ENCODE measurements at places on chromosomes 12 and 14.

- no peak for DNase-seq
Measured at GRCh38 chr14:31952573-31952972, 124.5 kb upstream of the ARHGAP5 start.

GRCh38 chr14:101518611-101519473 is 42.5 kb upstream of the DIO3 start:
- DNase-seq: no peak

DNA sequence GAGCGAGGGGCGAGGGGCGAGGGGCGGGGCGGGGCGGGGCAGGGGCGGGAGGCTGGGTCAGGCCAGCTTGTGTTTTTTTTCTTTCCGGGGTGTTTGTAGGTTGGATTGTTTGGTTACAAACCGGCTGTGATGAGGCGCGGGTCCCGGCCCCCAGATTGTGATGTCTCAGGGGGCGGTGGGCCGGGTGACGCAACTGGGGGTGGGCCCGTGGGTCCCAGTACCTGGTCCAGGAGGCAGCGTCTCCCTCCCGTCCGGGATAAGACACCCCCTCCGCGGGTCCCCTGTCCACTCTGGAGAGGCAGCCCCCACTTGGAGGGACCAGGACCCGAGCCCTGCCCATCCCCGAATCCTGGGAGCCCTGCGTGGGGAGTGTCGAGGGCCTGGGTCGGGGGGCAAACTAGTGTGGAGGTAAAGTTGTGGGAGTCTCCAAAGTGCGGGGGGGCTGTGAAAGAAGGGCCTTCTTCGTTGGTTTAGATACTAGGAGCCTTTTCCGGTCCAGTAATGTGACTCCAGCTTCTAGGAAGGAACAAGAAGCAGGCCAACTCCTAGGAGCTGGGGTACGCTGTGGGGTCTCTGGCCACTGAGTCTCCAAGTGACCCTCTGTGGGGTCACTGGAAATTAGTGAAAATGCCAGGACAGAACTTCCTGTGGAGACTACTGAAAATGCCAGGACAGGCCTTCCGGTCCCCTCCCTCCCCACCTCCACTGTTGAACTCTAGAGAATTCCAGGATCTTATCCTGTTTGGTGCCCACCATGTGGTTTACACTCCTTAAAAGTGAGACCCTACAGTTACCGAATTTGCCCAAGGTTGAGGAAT is 579 bp upstream of the CLMN start:
- no peak for DNase-seq

DNA sequence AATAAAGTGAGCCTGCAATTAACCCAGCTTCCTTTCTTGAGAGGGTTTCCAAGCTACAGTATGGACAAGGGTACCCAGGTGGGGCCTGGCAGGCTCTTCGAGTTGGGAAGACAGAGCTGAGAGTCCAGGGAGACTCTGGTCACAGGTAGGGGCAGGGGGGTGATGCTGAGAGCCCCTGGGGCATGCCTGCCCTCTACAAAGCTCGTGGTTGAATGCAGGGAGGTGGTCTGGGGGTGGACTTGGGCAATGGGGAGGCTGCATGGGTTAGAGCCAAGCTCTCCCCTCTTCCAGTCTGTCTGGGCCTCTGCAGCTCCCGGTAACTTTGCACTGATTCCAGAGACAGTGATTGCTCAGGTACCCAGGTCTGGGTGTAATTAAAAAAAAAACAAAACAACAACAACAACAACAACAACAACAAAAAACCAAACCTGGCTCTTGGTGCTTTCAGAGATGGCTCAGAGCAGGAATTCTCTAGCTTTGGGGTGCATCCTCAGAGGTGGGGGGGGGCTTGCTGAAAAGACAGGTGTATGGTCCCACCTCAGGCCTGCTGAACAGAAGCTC is 30.8 kb upstream of the PPP2R5C start:
- no peak for DNase-seq

DNA sequence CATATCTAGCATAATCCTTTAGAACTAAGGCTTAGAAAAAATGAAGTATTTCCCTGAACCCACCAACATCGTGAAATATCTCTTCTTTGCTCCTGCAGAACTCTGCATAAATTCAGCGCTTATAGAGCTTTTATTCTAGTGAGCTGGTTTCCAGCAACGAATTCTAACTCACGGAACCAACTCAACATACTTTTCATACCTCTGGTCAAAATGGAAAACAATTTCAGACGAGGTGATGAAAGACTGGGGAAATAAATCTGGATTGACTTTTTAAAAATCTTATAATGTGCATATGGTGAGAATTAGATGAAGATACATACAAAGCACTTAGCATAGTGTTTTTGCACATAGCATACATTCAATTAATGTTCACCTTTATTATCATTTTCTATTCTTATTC is 62.6 kb upstream of the BBS10 start:
- DNase-seq: no peak

GRCh38 chr14:24613241-24613640 is 3.8 kb upstream of the GZMH start:
- no peak for DNase-seq

DNA sequence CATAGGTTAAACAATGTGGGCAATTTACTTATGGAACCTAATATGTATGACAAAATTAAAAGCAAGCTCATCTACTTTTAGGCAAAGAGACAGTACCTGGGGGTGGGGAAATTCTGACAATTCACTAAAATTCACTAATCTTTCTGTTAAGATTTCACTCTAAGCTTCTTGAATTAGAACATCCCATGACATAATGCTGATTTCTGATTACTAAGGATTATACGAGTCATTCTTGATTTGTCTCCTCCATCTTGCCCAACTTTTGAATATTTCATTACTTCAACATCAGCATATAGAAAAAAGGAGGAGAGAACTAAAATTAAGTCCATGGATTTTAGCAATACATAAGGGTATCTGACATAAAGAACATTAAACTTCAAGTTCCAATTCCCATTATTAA is 2.4 kb downstream of the CEP83 start:
- DNase-seq: no peak

- DNase-seq: no peak
Measured at GRCh38 chr14:96905065-96905464, 107.9 kb downstream of the VRK1 start.

DNA sequence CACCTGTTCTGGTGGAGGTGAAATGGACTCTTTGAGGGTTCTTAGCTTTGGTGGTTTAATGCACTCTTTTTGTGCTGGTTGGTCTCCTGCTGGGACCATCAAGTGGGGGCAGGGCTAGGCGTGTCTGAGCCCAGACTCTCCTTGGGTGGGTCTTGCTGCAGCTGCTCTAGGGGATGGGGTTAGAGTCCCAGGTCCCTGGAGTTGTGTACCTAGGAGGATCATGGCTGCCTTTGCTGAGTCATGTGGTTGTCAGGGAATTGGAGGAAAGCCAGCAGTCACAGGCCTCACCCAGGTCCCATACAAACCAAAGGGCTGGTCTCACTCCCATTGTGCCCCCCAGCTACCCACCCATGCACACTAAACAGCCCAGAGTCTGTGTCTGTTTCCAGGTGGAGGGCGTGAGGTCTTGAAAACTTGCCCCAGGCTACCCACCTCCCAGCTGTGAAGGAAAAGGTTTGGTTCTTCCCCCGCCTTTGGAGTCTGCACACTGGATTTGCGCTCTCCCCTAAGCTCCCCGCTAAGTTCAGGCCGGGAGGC is 387.7 kb downstream of the TMTC2 start:
- DNase-seq: no peak

- DNase-seq: no peak
Measured at GRCh38 chr12:127504874-127505273, 762.1 kb upstream of the TMEM132C start.

DNA sequence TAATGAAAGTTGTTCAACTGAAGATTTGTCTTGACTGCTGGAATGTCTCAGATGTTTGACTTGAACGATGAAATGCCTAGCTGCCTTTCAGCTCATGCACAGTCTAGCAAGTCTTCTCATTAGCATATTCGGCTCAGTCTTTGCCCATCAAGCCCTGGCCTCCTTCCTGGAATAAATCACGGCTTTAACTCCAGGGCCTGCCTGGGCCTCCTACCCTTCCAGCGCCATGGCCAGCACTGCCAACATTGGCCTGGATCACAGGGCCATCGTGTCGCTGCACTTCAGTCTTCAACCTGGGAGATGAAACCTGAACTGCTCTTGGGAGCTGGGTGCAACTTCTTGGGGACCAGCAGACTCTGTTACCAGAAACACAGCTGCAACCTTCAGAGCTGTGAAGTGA is 126.7 kb upstream of the TMEM260 start:
- no peak for DNase-seq

DNA sequence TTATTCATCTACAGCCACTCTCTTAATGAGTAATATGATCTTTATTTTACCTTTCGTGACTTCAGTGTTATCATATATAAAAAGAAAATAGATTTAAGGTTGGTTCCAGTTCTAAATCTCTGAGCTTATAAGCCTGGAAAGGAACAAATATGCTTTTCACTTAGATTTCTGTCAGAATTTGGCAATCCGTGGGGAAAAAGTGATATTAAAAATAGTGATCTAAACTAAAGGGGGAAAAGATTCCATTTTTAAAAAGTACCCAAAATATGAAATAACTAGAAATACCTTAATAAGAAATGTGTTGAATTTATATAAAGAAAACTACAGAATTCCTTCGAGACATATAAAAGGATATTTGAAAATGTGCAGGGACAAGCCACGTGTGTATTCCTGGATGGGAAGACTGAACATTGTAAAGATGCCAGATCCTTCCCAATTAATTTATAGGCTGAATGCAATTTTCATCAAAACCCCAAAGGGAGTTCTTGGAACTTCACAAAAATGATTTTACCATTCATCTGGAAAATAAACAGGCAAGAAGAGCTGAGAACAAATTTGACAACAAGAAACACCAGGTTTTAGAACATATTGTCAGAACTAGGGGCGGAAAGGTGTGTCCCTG is 142.5 kb downstream of the EFCAB11 start:
- no peak for DNase-seq

All from NCI-H774 (cell line).